Osteocyte (in vitro differentiated cells): ENCODE measurements at places on chromosomes 6 and 20. TPM values are rescaled to one million over a fixed set of nuclear protein-coding genes. Genes with fewer than 3 reads are reported as not detected.

The MACROD2 gene
- total RNA-seq: 0.73 and 2.5 TPM in 2 replicates

The L3MBTL3 gene
- 19.7 and 20.8 TPM in 2 replicates for total RNA-seq

The BPIFB1 gene
- not detected in 2 replicates for total RNA-seq

The PRPH2 gene
- total RNA-seq: not detected in 2 replicates

The GPLD1 gene
- 1.9 and 2.4 TPM in 2 replicates for total RNA-seq

The FAM83C gene
- total RNA-seq: not detected in 2 replicates

The PAK5 gene
- total RNA-seq: not detected in 2 replicates

The GRM1 gene
- total RNA-seq: not detected in 2 replicates

The GINS1 gene
- 5.8 and 6.2 TPM in 2 replicates for total RNA-seq

DNA sequence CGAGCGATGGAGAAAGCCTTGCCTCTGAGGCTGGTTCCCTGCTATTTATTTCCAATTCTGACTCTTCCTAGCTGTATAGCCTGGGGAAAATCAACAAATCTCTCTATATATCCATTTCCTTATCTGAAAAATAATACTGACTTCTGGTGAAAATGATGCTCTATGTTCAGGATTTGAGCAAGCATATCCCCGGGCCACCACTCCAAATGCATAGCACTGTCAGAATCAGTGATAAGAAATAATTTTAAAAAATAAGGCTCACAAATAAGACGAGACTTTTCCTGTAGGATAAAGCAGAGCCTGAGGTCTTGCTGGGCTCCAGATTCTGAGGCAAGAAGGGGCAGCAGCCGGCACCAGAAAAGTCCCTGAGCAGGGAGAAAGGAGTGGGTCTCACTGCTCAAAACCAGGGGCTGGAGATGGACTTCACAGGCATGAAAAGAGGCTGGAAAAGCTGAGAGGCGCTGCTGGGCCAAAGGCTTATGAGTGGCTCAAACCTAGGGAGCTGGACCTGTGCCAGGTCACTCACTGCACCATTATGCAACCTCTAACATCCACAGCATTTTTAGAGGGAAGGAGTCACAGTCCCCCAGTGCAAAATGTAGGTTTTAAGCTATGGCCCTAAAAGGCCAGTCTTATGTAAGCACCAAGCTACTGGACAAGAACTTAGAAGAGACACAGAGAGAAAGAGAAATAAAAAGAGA, 48.1 kb upstream of the SLC17A4 start:
- no peak for DNase-seq

GRCh38 chr6:118743746-118744145, 92.4 kb upstream of the CEP85L start:
- no peak for DNase-seq

DNA sequence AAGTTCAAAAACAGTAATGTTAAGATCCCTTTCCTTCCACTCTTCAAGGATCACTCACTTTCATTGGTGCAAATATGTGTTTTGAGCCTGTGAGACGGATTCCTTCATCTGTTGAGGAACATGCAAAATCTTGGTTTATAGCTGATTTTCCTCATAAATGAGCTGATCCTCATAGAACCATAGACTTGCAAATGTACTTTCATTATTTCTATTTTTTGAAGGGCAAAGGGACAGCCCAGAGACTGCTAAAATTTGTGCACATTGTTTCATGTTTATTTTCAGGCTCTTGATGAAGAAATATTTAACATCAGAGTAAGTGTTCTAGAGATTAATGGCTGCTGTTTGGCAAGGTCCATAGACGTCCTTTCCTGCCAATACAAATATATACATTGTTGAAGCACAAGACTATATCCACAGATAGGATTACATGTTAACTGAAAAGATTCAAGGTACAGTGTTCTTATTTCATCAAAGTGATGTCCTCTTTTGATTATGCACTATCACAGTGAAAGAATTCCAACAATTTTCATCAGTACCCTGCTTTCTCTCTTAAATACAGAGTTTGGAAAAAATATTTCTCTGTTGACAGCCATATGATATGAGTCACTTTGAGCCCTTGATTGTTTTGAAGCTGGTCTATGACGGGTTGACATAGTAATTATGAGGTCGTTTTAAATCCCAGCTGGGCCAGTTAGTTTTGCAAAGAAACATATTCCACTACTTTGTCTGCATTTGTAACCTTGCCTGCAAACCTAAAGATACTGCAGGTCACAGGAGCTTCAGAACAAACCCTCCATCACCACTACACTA, 95.7 kb downstream of the FILIP1 start:
- no peak for DNase-seq

GRCh38 chr6:3229566-3230178, 2.2 kb upstream of the TUBB2B start:
- no peak for DNase-seq

DNA sequence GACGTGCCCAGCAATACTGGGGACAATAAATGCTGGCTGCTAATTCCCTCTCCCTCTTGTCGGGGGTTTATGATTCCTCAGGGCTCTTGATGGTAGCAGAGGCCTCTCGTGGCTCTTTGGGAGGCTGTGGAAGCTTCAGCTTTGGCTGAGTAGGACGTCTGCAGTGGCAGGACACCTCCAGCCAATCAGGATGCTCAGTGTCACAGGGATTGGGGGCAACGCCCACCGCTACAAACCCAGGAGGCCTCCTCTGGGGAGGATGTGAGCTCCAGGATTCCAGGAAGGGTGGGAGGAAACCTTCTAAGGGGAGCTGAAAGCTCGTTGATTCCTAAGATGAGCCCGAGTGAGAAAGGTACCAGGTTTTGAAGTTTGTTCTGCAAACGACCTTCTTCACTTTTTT, 19.4 kb downstream of the RSPO4 start:
- DNase-seq: no peak

DNA sequence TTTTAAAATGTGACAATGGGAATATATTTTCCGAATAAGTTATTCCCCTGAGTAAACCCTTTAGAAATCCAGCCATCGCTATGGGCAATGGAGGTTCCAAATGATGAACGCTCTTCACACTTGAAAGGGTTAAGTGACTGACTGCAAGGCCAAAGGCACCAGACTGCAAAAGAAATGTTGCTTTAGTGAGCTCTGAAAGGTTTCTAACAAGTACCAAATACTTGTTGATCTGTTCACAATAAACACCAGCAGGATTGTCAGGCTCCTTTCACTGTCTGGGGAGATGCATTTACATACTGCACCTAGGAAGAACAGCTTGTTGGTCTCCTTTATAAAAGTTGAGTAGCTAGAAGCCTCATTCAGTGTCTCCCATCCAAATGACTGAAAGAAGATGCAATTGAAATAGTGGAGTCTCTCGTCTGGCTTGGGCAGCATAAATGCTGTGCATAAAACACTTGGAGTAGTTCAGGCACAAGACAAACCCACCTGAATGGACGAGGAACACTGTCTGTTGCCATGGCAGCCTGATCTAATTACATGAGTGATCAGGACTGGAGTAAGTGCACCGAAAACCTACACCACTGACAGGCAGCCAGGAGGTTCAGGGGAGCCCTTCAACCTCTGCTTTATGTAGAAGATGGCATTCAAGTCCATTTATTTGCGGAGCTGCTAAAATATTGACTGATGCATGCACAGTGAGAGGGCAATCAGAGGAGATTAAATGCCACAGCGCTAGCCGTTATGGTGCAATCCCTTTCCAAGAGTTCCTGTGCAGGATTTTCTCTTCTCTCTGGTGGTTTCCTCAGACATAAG, 2.9 kb downstream of the ATXN1 start:
- DNase-seq: no peak

- no peak for DNase-seq
These were observed 191.2 kb upstream of the SOX4 start for GRCh38 chr6:21402368-21402767.

DNA sequence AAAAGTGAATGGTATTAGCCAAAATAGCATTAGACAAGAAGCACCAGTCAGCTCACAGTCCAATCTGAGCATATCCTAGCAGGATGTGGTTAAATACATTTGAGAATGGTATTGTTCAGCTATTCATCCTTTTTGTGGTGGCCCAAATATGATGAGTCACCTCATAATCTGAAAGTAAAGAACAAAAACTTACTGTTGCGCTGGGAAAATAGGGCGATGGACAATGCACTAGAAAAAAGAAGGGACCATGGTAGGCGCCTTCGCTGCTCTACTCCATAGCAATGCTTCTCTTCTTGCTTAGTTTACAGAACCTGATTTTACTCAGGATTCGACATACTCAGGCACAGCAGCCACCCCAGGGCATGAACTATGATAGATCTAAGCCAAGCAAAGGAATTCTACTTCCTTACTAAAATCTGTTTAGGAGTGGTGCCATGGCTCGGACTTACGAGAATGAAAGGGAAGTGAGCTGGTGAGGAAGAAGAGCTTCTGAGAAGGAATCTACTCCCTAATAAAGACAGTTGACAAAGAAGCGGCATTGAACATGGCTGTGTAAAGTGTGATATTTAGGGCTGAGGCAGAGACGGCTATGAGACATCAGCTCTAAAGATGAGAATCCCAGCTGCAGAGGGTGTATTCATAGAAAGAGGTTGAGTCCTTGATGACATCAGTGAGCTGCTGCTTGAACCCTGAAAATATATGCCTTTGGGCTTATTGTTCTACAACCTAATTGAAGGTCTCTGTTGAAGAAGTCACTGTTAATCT, 16.6 kb upstream of the FBXO9 start:
- DNase-seq: no peak

GRCh38 chr6:85971238-85971637, 328.6 kb upstream of the SYNCRIP start:
- no peak for DNase-seq

DNA sequence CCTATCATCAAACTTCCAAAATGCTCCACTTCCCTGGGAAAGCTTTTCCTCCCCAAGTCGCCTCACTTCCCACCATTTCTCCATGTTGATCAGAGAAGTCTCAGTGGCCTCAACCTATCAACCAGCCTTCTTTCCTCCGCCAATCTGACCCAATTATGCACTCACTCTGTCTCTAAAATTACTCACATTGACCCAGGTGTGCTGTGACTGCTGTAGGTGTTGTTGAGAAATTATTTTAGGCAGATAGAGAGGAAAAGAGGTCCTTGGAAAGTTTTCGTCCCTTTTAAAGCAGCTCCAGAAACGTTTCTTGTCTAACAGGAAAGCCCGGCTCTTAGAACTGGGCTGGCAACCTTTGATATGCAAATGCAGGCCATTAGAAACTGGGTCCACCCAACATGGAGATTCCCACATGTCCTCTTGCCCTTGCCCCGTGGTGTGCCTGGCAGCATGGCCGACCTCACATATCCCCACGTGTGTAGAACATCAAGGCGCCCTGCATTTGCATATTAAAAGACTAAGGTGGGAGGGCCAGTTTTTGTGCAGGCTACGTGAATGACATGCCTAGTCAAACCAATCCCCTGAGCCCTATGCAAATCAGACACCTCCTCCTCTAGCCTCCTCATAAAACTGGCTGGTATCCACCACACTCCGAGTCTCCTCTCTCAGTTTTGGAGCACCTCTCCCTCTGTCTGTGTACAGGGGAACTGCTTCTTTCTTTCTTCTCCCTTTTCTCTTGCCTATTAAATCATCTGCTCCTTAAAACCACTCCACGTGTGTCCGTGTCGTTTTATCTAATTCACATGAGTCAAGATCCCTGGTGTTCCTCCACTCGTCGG, 12.9 kb downstream of the IPCEF1 start:
- no peak for DNase-seq

GRCh38 chr6:5098501-5099270, 13.5 kb downstream of the PPP1R3G start:
- DNase-seq: no peak

DNA sequence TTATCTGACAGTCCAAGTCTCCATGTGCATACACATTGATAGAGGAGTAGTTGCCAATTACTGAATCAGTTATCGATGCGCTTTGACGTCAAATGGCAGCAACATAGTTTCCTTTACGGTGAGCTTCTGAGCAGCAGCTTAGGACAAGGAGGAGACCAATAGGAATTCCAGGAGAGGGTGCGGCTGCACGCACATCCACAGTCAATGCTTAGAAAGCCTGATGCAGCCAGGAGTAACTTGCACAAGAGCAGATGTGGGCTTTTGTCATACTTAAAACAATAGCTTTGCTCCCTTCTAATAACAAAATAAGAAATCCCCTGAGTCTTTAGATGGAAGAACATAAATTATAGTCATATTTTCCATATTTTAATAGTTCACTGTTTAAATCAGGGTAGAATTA, 442.1 kb downstream of the BCKDHB start:
- DNase-seq: no peak

DNA sequence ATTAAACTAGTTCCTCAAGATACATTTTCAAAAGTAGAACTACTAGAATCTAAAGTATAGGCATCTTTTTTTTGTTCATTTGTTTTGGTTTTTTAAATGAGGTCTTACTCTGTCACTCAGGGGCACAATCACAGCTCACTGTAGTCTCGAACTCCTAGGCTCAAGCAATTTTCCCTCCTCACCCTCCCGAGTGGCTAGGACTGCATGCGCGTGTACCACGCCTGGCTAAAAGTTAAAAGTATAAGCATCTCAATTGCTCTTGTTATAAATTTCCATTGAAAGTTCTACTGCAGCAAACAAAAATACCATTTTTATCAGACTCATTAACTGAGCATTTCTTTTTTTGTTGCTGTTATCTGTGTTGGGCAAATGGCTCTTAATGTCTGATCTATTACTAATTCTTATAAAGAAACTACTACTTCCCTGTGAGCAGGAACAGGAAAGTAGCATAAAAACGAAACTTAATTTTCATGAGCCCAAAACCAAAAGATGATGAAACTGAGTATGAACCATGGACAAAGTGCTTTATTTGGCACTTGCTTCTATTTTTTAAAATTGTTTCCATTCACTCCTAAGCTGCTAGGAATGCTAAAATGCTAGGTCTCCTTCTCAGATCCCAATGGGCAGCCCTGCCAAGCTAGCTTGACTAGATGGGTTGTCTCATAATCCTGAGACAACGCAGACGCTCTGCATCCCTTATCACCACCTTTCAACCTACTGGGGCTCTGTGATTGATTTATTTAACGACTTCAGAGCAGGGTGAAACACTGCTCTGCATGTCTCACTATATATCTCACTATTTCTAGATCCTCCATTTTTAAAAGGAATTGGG, 36.9 kb downstream of the TRPC4AP start:
- no peak for DNase-seq

DNA sequence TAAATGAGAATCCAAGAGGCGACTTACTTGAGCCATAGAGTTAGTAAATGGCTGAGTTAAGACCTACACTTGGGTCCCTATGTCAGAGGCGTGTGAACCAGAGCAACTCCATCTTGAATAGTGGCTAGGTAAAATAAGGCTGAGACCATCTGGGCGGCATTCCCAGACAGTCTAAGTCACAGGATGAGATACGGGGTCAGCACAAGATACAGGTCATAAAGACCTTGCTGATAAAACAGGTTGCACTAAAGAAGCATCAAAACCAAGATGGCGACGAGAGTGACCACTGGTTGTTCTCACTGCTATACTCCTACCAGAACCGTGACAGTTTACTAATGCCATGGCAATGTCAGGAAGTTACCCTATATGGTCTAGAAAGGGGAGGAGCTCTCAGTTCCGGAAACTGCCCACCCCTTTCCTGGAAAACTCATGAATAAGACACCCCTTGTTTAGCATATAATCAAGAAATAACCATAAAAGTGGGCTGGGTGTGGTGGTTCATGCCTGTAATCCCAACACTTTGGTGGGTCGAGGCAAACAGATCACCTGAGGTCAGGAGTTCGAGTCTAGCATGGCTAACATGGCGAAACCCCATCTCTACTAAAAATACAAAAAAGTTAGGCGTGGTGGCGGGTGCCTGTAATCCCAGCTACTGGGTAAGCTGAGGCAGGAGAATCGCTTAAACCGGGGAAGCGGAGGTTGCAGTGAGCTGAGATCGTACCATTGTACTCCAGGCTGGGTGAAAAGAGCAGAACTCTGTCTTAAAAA, 43.9 kb upstream of the EEF1A1 start:
- DNase-seq: no peak
